Activated T-helper 1 cell treated with anti-CD3 and anti-CD28 coated beads, Interleukin-12 subunit alpha, Interleukin-12 subunit beta, Interleukin-2, Interleukin-4 antibody, amounts not matched to agents 30 ng/mL and 10 ng/mL and 1 ng/mL, durations not matched to agents 14 hours and 24 hours and 36 hours (primary cell): ENCODE measurements at places on chromosomes 16 and 17. TPM values are rescaled to one million over a fixed set of nuclear protein-coding genes. Genes with fewer than 3 reads are reported as not detected.

LGALS9C gene
- not detected in 2 replicates for total RNA-seq

GSG1L gene
- total RNA-seq = not detected in 2 replicates

- DNase-seq = no peak
- H3K36me3 ChIP-seq = peaks cover 4% of the 10 kb centered on the region
- no peak overlapping the region for H3K4me3 ChIP-seq
Observed at GRCh38 chr16:10740000-10740844, 3.4 kb upstream of the NUBP1 start.

GRCh38 chr17:17706140-17707060, 25.1 kb downstream of the RAI1 start:
- H3K4me3 ChIP-seq = no peak overlapping the region
- no peak overlapping the region for H3K27ac ChIP-seq
- H3K4me1 ChIP-seq = no peaks in the 10 kb centered on the region
- H3K36me3 ChIP-seq = no peaks in the 10 kb centered on the region
- DNase-seq = no peak
- no peaks in the 10 kb centered on the region for H3K27me3 ChIP-seq

GRCh38 chr16:56851671-56852400, 13.2 kb upstream of the SLC12A3 start:
- peaks cover 12% of the 10 kb centered on the region for H3K36me3 ChIP-seq
- DNase-seq = no peak
- H3K27me3 ChIP-seq = no peaks in the 10 kb centered on the region
- H3K27ac ChIP-seq = no peak overlapping the region
- H3K4me1 ChIP-seq = peaks cover 24% of the 10 kb centered on the region
